Activated T-cell treated with anti-CD3 and anti-CD28 coated beads, Interleukin-2, amount 50 U/mL, for 24 hours (primary cell): ENCODE measurements at places on chromosomes 13 and 19.

- DNase-seq = no peak
These were observed 38.2 kb downstream of the TNFSF11 start for GRCh38 chr13:42612021-42612765.

DNA sequence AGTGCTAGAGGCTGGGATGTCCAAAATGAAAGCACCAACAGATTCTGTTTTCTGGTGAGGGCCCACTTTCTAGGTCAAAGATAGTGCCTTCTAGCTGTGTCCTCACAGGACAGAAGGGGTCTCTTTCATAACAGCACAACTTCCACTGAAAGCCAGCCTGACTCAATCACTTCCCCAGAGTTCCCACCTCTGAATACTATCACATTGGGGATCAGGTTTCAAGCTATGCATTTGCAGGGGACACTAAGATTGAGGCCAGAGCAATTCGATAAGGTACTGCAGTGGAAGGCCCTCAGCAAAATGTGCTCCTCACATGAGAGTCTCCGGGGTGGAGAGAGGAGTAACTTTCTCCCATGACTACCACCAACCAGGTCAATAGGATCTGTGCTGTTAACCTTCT, 1501.5 kb downstream of the EFNB2 start:
- no peak for DNase-seq

GRCh38 chr13:29109987-29110386, 289.8 kb downstream of the MTUS2 start:
- no peak for DNase-seq

- peak; percentile 23 for DNase-seq
These were observed 26.8 kb downstream of the UBAC2 start for GRCh38 chr13:99227331-99227900.

DNA sequence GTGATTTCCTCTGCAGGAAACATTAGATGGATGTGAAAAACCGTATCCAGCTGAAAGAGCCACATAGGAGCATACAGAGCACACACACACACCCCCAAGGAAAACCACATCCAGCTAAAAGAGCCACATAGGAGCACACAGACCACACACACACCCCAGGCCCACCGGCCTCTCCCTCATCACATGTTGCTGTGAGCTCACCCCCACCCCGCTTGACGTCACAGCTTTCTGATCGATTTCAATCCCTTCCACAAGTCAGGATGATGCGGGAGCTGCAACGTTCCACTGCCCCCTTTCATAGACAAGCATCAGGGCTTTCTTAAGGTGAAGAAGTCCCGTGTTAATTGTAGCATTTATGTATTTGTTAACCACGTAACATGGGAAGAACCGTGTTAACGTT, 72.4 kb upstream of the SOX1 start:
- no peak for DNase-seq

DNA sequence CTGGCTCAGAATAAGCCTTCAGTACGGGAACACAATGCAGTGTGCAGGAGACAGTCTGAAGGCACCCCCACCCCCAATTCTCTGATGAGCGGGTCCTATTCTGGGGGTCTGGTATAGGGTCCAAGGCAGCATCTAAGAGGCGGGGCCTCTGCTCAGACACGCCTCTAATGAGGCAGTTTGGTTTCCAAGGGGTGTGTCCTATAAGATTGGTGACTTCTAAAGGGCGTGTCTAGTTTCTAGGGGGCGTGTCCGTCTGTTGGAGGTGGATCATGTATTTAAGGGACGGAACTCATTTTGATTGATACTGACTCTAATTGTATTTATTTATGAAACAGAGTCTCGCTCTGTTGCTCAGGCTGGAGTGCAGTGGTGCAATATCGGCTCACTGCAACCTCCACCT, 8.7 kb downstream of the FIZ1 start:
- DNase-seq = no peak

DNA sequence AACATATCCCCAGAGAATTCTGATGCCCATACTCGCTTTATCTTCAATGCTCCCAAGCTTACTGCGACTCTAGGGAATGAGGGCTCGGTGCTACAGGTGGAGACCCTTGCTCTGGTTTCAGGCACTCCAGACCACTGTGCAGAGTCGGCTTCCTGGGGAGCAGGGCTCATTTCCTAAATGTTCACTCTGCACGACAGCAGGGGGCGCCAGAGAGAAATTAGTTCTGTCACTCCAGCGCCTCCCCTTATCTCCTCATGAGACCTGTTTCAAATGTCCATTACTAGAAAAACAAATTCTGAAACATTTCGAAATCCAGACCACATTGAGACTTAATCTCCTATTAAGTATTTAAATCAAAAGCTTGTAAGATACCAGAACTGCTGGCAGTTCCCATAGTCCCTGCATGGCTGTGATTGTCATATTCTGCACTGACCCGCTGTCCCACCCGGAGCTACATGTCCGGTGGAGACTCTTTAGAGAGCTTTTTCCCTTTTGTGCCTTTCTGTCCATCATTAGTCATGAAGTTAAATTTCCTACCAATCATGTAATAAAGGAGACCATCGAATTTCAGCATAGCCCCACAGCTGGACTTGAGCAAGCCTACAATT, 22.4 kb downstream of the EPSTI1 start:
- DNase-seq = peak; percentile 84

GRCh38 chr13:28347456-28348371, 147.2 kb downstream of the FLT1 start:
- no peak for DNase-seq

GRCh38 chr13:41490371-41491015, 33.1 kb downstream of the RGCC start:
- DNase-seq = no peak

- DNase-seq = no peak
These were observed 14.7 kb downstream of the POLD1 start for GRCh38 chr19:50398675-50399367.

DNA sequence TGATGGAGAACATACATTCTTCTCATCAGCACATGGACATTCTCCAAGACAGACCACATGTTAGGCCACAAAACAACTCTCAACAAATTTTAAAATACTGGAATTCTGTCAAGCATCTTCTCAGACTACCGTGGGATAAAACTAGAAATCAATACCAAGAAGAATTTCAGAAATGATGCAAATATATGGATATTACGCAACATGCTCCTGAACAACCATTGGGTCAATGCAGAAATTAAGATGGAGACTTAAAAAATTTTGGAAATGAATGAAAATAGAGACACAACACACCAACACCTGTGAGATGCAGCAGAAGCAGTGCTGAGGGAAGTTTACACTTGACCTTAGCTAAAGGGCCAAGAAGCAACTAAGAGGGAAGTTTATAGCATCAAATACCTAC, 162.8 kb downstream of the CACNA1A start:
- no peak for DNase-seq

DNA sequence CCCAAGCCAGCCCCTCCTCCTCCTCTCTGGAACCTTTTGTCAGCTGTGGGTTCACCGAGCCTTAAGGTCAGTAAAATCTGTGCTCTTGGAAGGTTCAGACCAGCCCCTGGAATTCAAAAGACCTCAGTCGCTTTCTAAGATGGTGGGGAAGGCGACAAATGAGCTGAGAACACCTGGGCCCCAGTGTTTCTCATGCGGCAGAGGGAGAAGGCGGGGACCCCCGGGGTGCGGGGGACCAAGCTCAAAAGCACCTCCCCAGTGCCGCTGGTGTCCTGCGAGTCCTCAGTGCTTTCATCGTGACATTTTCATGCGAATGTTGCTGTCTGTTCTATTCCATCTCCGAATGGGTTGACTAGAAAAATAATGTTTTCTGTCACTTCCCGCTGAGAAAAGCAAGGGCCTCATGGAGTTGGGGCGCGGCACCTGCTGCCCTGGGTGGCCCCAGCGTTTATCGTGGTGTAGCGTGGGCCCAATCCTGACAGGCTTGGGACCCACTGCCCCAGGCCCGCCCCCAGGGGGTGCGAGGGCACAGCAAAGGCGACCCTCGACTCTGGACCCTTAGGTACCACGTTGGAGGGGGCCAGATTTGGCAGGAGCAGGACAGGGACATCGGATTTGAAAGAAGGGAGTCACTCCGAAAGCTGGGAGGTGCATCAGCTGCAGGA, 751 bp upstream of the NTN5 start:
- no peak for DNase-seq
